ENCODE measurements at places on chromosomes 4 and X.
A peak's percentile ranks its signal among the peaks of the same experiment; 100 is the strongest.

- DNase-seq, result no peak
Measured at GRCh38 chrX:108439426-108439942, at the start of gene COL4A5. TSS of gene COL4A5 (plus strand) at chrX:108439838. CDS start at chrX:108440126, 288 bp downstream.

GRCh38 chr4:23878912-23879732, 10.7 kb downstream of the PPARGC1A start:
- no peak for DNase-seq

- no peak for DNase-seq
Measured at GRCh38 chr4:26985873-26986272, 125.2 kb downstream of the STIM2 start.

DNA sequence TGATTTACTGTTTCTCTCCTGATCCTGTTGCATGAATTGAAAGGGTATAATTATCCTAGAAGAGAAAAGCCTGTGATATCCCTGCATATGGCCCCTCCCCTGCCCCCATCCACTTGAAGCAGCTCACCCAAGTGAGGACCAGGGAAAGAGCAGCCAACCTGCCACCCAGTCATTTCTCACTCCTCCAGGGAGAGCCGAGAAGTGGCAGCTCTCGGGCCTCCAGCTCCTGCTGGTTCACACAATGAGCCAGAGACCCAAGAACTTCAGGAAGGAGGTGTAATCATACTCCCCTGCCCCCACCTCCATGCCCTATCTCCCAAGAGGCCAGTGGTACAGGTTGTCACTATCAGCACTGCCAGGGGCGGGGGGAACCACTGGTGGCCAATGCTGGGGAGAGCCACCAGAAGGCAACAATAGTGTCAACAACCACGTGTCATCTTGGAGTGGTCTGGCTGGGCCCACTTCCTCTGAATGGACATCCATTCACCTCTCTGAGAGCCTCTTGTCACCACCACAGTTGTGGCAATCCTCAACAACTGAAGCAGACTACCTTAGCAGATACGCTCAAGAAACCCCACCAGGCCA, 42.9 kb downstream of the APOO start:
- DNase-seq, result no peak

GRCh38 chrX:125205133-125205917, 114.3 kb upstream of the TEX13C start:
- peak; percentile 22 for DNase-seq

DNA sequence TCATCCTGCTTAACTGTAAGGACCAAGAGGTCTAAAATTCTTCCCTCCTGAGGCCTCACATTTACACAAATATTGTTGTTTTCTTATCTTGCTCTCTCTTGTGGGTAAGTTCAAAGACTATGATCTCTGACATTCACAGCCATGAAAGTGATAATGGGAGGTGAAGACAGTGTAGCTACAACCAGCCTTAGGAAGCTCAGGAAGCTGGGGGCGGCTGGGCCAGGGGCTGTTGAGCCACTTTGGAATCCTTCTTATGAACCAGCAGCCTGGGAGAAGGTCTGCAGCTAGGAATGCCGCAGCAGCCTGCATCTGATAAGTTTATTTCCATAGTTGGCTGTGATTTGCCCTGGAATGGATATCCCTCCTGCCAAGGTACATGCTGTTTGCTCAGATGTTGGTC, 316.2 kb downstream of the STIM2 start:
- DNase-seq, result no peak

GRCh38 chr4:2852481-2852921, 8.9 kb downstream of the ADD1 start:
- DNase-seq, result peak; percentile 41

- no peak for DNase-seq
Measured at GRCh38 chr4:108849611-108850168, 86.8 kb upstream of the ETNPPL start.

DNA sequence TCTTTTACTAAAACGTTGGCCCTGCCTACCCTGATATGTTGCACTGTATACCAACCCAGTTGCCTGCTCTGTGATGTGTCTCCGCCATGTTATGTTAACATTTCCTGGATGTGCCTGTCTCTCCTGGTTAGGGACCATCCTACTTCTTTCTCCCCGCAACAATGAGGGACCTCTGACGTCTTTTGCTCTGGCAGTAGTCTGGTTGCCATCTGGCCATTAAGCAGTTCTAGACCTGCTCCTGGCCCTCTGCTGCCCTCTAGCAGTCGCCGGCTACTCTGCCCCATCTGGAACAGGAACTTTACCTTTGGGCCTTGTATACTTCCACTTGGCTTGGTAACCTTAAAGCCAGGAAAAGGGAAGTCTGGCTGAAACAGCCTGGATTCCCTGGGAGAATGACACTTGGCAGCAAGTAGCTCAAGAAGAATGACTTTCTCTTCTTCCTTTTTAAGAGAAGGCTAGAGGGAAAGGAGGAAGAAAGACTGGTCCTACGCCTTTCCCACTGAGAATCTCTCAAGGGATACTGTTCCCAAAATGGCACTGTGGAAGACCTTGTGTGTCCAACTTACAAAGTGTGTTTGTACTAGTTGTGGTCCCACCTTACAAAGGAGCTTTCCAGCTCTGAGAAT, 63.5 kb downstream of the GPC3 start:
- peak; percentile 37 for DNase-seq

GRCh38 chr4:120916937-120917336, 5.6 kb downstream of the PRDM5 start:
- no peak for DNase-seq

- no peak for DNase-seq
Measured at GRCh38 chr4:104163820-104164219, 330.9 kb downstream of the CXXC4 start.

- no peak for DNase-seq
Measured at GRCh38 chr4:17018013-17018412, 119.6 kb upstream of the LDB2 start.

GRCh38 chrX:128078545-128078944, 26.3 kb upstream of the ACTRT1 start:
- DNase-seq, result no peak

GRCh38 chr4:91220315-91220714, 1083.5 kb upstream of the GRID2 start:
- no peak for DNase-seq

DNA sequence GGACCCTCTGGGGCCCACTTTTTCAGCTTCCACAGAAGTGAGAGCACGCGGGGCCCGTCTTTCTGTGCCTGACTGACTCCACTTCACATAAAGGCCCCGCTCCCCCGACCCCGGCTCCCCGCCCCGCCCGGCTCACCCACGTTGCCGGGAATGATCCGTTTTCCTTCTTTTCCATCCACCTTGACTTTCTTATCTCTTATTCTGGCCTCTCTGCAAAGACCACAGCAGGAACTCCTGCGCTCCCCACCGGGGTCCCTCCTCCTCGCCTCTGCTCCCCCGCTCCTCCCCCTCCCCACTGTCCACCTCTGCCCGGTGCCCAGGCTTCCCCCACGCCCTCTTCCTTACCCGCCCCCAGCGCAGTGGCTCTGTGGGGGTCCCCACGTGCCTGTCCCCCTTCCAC, 54.2 kb upstream of the CLDN24 start:
- DNase-seq, result no peak

GRCh38 chr4:8857766-8858700, 13.6 kb downstream of the HMX1 start:
- no peak for DNase-seq

GRCh38 chr4:136818811-136819330, 713.4 kb downstream of the PCDH18 start:
- no peak for DNase-seq

GRCh38 chr4:71222661-71223060, 116.2 kb upstream of the SLC4A4 start:
- no peak for DNase-seq

DNA sequence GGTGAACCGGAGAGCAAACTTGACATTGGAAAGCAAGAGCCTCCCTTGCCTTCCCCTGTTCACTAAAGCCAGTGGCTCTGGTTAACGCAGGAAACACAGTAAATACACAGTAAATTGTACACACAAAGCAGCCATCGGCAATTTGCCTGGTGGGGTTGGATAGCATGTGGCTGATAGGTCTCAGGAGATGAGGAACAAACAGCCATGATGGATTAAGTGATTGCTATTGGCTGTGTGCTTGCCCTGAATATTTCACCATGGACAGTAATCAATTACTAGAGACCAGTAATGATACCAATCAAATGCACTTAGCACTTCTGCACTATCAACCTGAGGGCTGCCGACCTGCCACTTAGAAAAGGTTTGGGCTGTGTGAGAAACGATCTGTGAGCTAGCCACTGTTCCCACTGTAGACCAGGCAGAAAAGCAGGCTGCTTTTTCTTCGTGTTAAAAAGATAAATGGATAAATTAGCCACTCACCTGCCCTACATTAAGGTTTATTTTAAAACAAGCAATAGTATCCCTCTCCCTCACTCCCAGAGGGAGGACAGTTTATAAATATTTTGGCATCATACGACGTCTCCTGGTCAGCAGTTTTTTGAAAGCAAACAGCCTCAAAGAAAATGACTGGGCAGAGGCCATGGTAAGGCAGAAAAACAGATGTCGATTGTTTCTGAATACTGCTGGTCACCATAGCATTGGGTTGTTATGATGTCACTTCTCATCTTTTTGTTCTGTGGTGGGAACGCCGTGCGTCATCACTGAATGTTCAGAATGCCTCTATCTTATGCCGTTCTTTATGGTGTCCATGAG, 167.1 kb downstream of the MAML3 start:
- no peak for DNase-seq

GRCh38 chr4:182273191-182273935, 30.2 kb downstream of the TENM3 start:
- no peak for DNase-seq

- no peak for DNase-seq
Measured at GRCh38 chr4:14400307-14400706, 602.0 kb upstream of the CPEB2 start.

DNA sequence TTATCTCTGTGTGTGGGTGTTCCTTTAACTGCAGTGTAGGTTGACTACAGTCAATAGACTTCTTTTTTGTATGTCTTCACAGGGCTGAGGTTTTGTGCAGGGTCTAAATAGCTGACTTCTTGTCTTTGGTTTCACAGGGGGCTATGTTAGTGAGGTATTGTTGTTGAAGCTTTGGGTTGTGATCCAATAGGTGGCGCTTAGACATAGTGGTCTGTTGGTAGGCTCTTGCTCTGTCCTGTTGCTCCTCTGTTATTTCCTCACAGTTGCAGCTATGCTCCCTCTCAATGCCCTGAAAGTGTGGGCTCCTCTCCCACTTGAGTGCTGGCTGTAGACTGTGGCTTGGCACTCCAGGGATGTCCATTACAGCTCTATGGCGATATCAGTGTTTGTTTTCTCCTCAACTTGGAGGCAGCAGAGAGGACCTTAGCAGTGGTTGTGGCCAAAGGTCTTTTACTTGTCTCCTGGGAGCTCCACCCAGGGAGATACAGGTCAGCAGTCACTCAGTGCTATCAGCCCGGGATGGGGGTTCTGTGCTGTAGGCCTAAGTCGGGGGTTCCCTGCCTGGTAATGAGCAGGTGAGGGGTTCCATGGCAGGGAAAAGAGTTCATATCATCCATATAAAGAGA, 14.0 kb downstream of the POF1B start:
- DNase-seq, result no peak

DNA sequence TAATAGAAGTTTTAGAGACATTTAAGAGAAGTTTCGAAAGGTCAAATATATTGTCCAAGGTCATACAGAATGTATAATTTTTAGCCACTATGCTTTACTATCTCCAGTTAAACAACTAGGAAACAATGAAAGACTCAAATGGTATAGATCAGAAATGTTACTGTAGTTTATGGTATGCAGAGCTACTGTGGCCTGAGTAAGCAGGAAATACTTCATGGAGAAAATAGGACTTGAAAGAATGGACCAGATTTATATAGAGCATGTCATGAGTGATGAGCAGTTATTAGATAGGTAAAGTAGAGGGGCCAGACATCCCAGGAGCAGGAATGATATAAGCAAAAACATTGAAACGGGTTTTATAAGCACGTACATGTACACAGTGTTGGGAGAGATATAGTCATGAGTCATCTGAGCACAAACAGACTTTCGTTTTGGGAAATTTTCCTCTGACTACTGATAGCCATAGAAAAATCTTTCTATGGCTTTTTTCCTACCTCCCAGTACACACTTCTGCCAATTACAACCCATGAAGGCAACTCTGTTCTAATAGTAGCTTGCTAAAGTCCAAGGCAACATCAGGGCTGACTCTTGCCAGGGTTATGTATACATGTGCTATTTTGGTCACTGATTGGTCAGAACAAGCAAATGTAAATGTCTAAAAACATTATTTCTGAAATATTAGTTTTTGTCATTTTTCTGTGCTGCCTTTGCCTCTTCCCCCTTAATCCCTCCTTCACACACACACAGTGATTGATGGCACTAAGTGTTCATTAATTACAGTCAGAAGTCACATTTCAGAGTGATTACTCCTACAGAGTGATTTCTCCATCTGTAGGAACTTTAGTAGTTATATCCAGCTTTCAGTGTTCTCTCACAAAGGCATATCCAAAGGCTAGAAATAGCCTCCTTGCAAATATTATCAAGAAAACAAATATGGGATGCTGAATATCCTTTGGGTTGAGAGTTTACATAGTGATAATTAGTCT, 198.7 kb downstream of the ENOX2 start:
- DNase-seq, result no peak

DNA sequence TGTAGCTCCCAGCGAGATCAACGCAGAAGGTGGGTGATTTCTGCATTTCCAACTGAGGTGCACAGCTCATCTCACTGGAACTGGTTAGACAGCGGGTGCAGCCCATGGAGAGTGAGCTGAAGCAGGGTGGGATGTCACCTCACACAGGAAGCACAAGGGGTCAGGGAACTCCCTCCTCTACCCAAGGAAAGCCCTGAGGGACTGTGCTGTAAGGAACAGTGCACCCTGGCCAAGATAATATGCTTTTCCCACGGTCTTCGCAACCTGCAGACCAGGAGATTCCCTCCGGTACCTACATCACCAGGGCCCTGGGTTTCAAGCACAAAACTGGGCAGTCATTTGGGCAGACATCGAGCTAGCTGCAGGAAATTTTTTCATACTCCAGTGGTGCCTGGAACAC, 216.4 kb upstream of the TET2 start:
- DNase-seq, result no peak

- no peak for DNase-seq
Measured at GRCh38 chrX:69503782-69504625, at the start of gene NALF2. TSS of gene NALF2 (plus strand) at chrX:69504326. CDS start at chrX:69505283, 957 bp downstream.

DNA sequence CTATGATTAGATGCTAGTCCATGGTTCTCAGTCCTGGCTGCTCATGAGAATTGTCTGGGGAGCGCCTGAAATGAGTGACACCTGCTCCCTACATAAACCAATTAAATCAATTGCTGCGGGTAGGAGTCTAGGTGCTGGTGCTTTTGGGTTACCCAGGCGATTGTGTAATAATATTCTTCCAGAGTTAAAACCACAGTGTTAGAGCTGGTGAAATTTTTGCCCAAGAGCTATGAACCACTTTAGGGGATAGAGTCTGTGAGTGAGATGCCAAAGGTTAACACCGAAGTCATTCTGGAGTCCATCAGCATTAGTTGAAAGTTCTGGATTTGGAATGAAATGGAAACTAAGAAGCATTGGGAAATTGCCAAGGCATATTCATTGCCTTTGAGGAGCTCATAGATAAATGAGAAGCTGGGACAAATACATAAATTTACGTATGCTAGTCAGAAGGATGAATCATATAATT, 15.3 kb downstream of the PDK3 start:
- no peak for DNase-seq

GRCh38 chrX:37787423-37787869, 7.6 kb downstream of the CYBB start:
- DNase-seq, result no peak
